ENCODE measurements at places on chromosomes 5 and 9. TPM values are rescaled to one million over a fixed set of nuclear protein-coding genes. Genes with fewer than 3 reads are reported as not detected.

DNA sequence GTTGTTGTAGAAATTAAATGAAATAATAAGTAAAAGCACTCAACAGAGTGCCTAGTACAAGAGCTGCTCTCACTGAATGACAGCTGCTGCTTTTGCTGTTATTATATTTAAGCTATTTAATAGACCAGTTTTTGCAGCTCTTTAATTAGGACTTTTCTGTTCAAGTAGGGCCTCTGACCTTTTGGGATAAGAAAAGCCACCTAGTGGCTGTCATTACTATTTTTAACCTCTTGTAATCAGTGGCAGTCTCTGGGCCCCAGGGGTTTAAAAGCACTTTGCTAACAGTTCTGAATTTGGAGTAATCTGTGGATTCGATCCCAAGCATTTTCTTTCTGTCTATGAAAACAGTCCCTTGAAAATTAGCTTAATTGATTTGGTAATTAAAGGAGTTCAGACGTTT is 121.1 kb downstream of the NUDT12 start:
- no peak for DNase-seq

DNA sequence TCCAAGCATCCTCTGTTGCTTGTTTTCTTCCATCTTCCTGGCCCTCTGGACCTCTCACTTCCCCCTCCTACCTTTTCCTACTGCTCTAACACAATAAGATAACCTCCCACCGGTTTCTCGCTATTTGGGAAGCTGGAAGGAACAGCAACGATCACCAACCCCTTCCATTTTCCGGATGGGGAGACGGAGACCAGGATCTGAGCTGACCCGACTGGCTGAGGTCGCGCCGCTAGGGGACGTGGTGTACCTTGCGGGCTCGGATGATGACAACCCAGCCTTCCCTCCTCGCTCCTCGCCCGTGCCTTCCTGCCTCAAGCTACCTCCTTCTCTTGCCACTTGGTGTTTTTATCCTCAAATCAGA is 1.9 kb downstream of the LPAR1 start:
- DNase-seq = no peak

- no peak for DNase-seq
Observed at GRCh38 chr9:123373447-123373923, 17.5 kb downstream of the CRB2 start.

The CNTFR gene
- total RNA-seq = not detected

The ROR2 gene
- total RNA-seq = not detected
